HuH-7.5 (cell line): ENCODE measurements at places on chromosomes 1 and 21.

DNA sequence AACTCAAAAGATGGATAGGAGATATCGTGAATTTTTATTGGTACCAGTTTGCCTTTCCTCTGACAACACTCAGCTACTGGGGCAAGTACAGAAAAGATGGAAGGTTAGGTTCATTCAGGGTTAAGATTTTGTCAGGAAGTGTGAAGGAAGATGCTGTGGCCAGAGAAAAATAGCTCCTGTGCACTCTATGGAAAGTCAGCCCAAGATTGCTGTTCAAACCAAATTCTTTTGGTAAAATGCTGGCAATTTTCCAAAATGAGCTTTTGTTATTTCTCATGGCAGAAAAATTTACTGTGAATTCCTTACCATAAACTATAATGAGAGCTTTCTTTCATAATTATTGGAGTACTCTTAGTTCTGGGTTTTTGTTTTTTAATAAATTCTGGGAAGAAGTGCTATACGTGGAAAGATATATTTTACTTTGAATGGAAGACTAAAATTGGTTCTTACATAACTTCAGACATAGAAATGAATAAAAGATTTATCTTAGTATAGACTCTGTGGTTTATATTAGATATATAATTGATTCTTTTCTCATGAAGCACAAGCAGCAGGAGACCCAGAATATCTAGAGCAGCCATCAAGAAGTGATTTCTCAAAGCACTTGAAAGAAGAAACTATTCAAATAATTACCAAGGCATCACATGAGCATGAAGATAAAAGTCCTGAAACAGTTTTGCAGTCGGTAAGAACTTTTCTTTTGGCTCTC is 112.2 kb downstream of the USP25 start:
- no peak for DNase-seq

DNA sequence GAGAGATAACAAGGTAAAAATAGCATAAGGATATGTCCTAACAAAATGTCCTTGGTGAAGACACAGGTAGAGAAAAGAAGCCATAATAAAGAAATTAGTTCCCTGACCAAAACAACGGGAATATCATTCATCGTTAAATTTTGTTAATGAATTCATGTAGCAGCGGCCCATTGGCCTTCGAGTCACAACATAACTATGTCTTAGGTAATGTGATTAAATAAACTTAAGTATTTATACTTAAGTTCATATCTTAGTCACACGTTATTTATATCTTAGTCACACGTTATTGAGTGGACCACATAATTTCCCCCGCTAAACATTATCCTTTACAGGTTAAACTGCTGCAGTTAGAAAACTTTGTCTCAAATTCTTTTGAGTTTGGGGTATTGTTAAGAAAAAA is 1.2 kb downstream of the NEXN start:
- no peak for DNase-seq

DNA sequence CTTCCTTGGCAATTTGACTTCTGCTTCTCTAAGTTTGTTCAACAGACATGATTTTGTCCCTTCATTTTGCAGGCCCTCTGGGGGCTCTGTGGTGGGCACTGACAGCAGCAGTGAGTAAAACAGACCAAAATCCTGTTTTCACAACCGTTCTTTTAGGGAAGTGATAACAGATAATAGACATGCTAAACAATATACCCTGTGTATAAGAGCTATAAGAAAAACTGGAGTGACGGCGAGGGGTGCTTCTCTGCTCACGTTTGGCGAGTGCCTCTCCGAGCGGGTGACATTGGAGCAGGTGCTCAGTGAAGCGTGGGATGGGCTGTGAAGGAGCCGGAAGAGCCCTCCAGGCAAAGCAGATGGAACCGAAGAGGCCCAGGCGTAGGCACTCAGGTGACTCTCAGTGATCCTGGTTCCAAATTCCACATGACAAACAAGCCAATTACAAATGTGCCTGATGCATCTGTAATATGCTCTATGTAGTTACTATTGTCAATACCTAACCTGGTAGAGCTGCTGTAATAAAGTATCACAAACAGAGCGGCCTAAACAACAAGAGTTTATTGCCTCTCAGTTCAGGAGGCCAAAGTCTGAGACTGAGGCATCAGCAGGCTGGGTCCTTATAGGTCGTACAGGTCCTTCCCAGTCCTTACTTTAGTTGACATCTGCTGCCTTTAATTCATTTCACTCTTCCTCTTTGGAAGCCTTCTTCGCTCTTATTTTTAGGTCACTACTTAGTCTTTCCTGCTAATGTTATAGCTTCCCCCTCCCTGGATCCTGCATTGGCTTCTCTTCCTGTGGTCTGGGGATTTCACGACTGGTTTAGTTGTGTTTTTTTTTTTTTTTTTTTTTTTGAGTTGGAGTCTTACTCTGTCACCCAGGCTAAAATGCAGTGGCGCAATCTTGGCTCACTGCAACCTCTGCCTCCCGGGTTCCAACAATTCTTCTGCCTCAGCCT is 20.1 kb downstream of the OR2B11 start:
- DNase-seq, result no peak

- DNase-seq, result peak; percentile 10
These were observed 34.2 kb upstream of the ABCD3 start for GRCh38 chr1:94383966-94384408.

GRCh38 chr1:5001466-5001865 is 347.1 kb downstream of the AJAP1 start:
- no peak for DNase-seq

DNA sequence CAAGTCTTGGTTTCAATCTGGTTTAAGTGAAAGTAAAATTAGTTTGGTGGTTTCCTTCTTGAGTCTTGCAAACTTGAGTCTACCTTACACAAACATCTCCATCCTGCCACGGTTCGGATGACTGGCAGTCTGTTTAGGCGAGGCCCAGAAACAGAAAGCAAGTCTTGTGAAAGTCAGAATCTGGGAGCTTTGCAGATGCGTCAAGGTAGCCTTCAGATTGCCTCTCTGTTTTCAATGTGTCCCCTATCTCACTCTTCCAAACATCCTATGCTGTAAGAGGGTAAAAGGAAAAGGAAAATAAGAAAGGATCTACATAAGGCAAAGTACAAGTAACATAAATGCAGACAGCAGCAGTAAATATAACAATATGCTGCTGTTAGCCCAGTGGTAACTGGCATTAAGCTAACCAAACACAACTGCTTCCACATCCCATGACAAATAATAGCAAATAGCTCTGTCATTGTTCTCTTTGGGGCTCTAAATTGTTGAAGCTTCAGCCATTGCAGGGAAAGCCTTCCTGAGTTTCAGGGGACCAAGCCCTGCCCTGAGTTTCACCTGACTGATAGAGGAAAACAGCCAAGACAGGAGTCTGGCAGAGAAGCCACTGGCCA is 26.2 kb upstream of the C1orf105 start:
- DNase-seq, result no peak

GRCh38 chr1:22756125-22756735 is 45.6 kb downstream of the EPHB2 start:
- no peak for DNase-seq

DNA sequence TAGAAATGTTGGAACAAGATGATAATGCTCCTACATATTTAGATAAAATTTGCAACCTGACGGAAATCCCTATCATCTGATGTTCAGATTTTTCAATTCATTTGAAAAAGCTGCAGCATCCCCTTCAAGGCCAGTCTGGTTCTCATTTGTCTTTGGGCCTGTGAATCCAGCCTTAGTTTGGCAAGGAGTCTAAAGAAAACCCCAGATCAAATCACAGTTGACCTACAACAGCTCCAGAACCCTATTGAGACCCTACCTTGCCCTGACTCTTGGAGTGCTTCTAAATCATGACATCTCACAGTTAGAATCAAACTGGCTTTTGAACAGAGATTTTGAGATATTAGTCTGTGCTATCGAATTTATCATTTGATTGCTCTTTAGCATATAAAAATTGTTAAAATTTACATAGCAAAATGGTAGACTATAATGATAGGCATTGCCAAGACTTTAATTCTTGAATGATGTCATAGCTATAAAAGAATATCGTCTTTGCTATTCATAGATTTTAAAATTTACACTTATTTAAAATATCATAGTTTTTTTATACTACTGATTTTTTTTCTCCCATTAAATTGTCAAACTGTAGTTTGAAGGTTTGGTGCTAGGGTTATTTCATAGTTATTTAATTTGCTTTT is 2.2 kb downstream of the PPP2R5A start:
- DNase-seq, result no peak

GRCh38 chr1:204503913-204504519 is 9.4 kb upstream of the PIK3C2B start:
- no peak for DNase-seq

DNA sequence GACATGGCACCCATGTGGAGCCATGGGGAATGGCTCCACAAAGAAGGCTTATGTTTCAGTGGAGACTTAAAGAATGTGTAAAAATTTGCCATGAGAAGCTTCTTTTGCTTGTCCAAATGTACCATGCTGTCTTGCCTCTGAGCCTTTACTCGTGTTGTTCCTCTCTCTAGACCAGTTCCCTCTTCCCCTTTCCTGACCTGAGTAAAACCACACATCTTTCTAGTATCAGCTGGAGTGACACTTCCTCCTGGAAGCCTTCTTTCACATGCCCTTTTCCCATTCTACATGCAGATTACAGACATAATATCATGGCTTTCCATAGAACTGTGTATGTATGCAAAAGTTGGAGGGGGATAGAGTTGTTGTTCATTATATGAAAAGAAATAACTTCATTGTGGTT is 13.6 kb upstream of the GPX7 start:
- DNase-seq, result no peak

- no peak for DNase-seq
These were observed 37.9 kb upstream of the ZBTB40 start for GRCh38 chr1:22413799-22414198.

GRCh38 chr1:42832641-42833240 is 13.7 kb upstream of the ZNF691 start:
- no peak for DNase-seq

DNA sequence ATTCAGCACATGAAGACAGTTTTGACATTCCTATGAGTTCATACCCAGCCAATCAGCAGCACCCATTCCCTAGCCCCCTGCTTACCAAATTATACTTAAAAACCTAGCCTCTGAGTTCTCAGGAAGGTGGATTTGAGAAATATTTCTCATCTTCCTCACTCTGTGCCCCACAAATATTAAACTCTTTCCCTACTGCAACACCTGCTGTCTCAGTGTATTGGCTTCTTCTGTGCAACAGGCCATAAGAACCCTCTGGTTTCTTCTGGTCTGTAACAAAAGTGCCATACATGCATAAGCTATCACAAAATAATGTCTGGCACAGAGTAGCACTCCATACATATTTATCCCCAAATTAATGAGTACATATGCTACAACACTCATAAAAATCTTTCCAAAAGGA is 387.4 kb upstream of the CAMK1G start:
- DNase-seq, result no peak

- DNase-seq, result no peak
These were observed 413.9 kb downstream of the LRRIQ3 start for GRCh38 chr1:73784026-73784425.

GRCh38 chr1:240104672-240105071 is 13.0 kb downstream of the FMN2 start:
- DNase-seq, result no peak

- no peak for DNase-seq
These were observed 8.0 kb downstream of the ZNF670 start for GRCh38 chr1:247070645-247071044.

DNA sequence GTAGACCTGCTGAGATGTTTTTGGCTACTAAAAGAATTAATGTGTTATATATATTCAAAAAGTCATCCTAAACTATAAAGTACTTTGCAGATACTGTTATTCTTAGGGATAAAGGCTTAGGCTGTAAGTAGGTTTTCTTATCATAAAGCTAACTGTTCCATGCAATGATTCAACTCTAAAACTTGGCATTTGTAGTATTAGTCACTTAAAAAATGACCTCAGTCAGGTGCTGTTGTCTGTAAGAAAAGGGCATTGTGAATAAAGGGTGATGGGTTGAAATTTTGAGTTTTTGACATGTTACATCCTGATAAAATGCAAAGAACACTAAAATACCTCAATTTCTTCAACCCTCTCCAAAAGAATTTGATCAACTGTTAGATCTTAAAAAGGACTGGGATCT is 32.9 kb downstream of the ADCY10 start:
- no peak for DNase-seq

DNA sequence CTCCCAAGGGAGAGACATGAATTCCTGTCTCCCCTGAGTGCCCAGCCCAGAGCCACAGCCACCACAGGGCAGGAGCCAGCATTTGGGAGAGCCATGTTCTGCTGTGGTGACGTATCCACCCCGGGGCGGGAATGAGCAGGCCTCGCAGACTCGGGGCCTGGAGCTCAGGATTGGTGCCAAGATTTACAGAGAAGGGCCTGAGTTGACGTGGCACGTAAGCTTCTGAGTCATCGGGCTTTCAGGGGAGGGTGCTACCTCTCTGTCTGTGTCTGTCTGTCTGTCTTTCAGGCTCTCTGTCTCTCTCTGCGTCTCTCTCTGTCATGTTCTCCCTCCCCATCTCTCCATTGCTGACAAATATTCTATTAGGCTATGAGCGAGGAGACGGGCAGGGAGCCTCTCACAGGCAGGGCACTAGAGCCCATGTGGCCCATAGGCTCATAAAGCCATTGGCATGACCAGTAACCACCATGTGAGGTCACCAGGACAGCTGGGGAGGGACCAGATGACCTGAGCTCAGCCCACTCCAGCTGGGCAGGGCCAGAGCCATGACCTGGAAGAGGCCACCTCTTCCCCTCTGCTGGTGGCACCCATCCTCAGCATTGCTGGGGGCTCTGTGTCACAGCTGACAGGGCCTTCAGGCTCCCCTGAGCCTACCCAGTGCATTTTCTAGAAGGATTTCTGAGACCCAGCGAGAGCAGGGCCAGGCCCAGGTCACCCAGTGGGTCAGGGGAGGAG is 300.0 kb upstream of the VAMP3 start:
- DNase-seq, result no peak

GRCh38 chr1:48000883-48001282 is 3.7 kb upstream of the TRABD2B start:
- no peak for DNase-seq

DNA sequence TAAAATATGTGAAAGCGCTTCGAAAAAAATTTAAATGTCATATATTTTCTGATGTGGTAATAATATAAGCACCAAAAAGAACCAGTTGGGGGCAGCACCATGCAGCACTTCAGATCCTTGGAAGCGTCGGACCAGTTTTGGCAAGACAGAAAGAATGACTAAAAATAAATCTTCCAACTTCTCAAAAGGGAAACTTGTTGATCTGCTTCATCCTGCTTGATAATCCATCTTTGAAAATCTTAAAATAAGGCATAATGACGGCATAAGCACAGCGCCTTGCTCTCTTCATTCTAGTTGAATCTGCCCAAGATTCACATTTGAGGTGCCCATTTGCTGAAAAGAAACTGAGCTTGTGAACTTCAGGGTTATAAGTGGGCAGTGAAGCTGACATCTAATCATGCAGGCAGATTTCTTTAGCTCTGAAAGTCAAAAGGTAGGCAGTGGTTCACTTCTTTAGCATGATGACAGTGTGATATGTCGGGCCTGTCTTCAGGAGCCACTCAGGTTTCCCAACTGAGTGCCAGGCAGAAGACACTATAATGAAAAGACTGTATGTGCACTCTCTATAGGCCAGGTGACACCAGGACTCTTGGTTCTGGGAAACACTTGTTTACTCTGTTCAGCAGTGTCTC is 19.8 kb upstream of the MUTYH start:
- no peak for DNase-seq
